ENCODE measurements at places on chromosomes 3 and 15. TPM values are rescaled to one million over a fixed set of nuclear protein-coding genes. Genes with fewer than 3 reads are reported as not detected.
A peak's percentile ranks its signal among the peaks of the same experiment; 100 is the strongest.

Gene CSTA
- 145 TPM for total RNA-seq

Gene GABRR3
- not detected for total RNA-seq

Gene FSIP1
- 2.2 TPM for total RNA-seq

DNA sequence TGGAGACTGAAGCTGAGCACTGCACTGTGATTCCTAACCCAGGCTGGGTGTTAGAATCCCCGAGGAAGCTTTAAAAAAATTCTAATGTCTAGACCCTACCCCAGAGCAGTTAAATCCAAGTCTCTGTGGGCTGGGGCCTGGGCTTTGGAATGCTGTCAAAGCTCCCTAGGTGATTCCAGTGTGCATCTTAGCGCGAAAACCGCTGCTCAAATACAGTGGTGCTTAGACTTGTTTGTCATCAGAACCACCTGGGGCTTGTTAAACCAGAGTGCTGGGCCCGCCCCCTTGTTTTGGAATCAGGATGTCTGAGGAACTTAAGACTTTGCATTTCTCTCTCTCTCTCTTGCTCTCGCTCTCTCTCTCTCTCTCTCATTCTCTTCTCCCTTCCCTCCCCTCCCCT lies 20.7 kb downstream of the RHCG start:
- H3K27ac ChIP-seq = no peak overlapping the region
- H3K36me3 ChIP-seq = peaks cover 4% of the 10 kb centered on the region
- H3K27me3 ChIP-seq = peaks cover 46% of the 10 kb centered on the region
- no peaks in the 10 kb centered on the region for H3K4me1 ChIP-seq
- no peak overlapping the region for H3K4me3 ChIP-seq

Gene TRPM1
- total RNA-seq = not detected

Gene BDH1
- 41.9 TPM for total RNA-seq

- H3K36me3 ChIP-seq = peaks cover 42% of the 10 kb centered on the region
- DNase-seq = peak; percentile 75
- no peaks in the 10 kb centered on the region for H3K27me3 ChIP-seq
- H3K27ac ChIP-seq = peak overlapping the region; percentile 88
- peaks cover 33% of the 10 kb centered on the region for H3K4me1 ChIP-seq
- H3K4me3 ChIP-seq = peak overlapping the region; percentile 87
Observed at GRCh38 chr3:184314700-184315542, 515 bp downstream of the EIF4G1 start.

Gene HGD
- total RNA-seq = 0.44 TPM

GRCh38 chr3:122167630-122168029 lies 15.8 kb upstream of the CASR start:
- H3K4me3 ChIP-seq = no peak overlapping the region
- no peaks in the 10 kb centered on the region for H3K27me3 ChIP-seq
- no peak overlapping the region for H3K27ac ChIP-seq

DNA sequence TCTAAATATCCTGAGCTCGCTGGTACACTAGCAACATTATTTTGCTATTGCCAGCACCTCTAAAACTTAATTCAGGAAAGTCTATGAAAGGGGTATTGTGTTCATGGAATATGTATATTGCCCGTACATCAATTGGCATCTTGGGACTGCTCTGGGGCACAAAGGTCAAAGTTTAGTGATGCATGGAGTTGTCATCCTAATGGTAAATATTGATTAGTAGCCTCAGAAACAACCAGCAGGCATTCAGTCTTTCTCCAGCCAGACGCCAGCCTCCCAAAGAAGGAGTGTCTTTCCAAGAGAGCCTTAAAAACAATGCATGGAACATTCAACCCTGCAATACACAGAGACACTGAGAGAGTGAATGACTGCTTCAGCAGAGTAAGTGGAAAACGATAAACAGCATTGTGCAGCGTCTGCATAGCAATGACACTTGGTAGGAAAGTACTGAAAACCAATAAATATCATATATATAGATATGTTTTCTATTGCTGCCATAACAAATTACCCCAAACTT lies 377.3 kb downstream of the SHQ1 start:
- H3K4me3 ChIP-seq = no peak overlapping the region
- H3K36me3 ChIP-seq = no peaks in the 10 kb centered on the region
- H3K27ac ChIP-seq = no peak overlapping the region
- no peaks in the 10 kb centered on the region for H3K4me1 ChIP-seq
- DNase-seq = no peak

Gene FAM131A
- total RNA-seq = 12.9 TPM

Data from MCF 10A (cell line).